Midbrain (tissue), 1 donor: ENCODE measurements at places on chromosomes 1 and 21.
A peak's percentile ranks its signal among the peaks of the same experiment; 100 is the strongest.

DNA sequence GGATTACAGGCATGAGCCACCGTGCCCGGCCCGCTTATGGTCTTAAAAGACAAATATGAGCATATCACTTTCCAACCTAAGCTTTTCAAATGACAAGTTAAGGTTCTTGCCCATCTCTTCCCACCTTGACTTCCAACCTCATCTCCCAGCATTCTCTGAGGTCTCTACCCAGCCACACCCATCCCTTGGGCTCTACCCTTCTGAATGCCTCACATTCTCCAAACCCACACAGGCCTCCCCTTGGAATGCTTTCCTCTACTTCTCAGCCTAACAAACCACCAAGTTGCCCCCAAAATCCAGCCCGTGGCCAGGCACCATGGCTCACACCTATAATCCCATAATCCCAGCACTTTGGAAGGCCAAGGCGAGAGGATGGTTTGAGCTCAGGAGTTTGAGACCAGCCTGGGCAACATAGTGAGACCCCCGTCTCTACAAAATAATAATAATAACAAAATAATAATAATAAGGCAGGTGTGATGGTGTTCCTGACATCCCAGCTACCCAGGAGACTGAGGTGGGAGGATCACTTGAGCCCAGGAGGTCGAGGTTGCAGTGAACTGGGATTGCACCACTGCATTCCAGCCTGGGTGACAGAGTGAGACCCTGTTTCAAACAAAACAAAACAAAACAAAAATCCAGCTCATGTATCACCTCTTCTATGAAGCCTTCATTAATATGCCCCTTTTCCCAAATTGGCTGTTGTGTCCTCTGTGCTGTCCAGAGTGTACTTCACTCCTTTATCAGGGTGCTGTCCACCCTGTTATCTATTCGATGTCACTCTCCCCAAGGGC is 11.2 kb downstream of the DCST2 start:
- no peak for DNase-seq

DNA sequence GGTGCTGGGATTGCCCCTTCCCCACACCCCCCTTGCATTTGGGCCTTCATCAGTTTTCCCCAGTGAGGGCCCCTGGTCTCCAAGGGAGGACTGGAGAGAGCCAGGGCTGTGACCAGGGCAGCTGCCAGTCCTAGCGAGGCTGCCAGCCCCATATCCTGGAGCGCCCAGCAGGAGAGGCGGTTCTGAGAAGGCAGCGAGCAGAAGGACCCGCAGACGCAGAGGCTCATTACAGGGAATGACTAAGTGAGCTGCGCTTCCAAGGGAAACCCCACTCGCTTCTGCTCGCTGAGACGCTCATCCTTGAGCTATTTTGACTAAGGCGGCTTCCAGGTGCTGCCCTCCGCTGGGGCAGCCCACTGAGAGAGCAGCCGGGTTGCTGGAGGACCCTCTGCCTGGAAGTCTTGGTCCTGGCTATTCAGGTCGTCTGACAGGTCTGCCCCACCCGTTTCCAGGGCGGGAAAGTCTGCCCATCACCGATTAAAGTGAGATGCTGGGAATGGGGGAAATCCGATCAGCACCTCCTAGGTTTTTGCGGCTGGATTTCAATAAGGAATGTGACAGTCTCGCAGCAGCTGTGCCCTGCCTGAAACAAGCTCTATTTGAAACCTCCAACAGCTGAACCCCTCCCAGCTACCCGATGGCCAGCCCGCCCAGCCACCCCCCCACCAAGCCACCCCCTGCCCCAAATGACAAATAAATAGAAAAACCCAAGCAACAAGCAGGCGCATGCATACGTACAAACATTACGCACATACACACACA is 2.8 kb downstream of the KCNN3 start:
- DNase-seq = peak; percentile 39

GRCh38 chr1:225479996-225480720 is 52.3 kb upstream of the LBR start:
- DNase-seq = no peak

GRCh38 chr1:12208271-12208670 is 21.6 kb upstream of the VPS13D start:
- no peak for DNase-seq

- DNase-seq = no peak
Measured at GRCh38 chr1:29210278-29211085, 20.3 kb downstream of the MECR start.

- DNase-seq = peak; percentile 29
Measured at GRCh38 chr1:168084396-168085231, 52.1 kb downstream of the GPR161 start.

- no peak for DNase-seq
Measured at GRCh38 chr1:62321446-62321845, 2.2 kb upstream of the KANK4 start.

DNA sequence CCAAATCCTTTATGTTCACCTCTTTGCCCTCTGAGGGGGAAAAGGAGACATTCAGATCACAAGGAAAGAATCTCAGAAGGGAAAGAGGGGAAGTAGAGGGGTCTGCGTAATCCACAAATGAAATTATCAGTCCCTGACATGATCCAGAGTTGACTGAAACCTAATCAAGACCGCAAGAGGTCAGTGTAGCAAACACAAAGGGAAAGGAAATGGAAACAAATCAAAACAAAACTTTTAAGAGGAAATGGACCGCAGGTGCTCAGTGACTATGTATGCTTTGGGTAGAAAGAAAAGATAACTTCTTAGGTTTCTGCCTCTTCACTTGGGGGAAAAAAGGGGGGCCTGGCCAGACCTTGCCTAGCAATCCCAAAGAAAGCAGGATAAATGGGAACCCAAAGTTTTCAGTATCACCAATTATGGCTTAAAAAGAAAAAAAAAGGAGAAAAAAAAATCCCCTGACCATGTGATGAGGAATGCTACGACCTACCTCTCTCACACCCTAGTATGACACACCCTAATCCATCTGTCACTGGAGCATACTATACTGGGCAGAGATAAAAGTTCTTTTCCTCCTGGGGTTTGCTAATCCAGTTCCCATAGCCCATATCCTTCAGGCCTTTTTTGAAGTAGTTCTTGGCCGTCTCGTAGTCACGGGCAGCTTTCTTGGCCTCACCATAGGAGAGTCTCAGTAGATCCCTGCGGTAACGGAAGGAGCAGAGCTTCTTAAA is 16.9 kb downstream of the CHRNB2 start:
- no peak for DNase-seq

- no peak for DNase-seq
Measured at GRCh38 chr1:231272173-231272572, 31.2 kb downstream of the GNPAT start.

GRCh38 chr1:38885092-38885491 is 3.7 kb upstream of the GJA9 start:
- DNase-seq = no peak
